ENCODE measurements at places on chromosomes 16 and 17. TPM values are rescaled to one million over a fixed set of nuclear protein-coding genes. Genes with fewer than 3 reads are reported as not detected.

DNA sequence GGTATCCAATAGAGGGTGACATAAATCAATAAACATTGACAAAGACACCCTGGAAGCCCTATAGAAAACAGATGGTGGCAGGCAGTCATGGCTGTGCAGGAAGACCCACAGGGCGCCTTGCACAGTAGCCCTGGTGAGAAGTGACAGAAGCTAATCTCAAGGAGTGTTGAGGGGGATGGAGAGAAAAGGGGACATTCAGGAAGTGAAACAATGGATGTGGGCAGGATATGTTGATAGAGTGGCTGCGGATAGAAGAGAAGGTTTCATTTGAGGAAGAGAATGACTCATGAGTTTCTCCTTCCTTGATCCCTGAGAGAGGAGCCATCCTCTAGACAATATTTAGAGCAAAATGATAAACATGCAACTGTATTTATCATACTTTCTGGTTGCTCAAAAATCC, 468.8 kb upstream of the HSBP1 start:
- no peak for DNase-seq

- no peak for DNase-seq
Measured at GRCh38 chr16:52251495-52251894, 295.4 kb downstream of the TOX3 start.

DNA sequence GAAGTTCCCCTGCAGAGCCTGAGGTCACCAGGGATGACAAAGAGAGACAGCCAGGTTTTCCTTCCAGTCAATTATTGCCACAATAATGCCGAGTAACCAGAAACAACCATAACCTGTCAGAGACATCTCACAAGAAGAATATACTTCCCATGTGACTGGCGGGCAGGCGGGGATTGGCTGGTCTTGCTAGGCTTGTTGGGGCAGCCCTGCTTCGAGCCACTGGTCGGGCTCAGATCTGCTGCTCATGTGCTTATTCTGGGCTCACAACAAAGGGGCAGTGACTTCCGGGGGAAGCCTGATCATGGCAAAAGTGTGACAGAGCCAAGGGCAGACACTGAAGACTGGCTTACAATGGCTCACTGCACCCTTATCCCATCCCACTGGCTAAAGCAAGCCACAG, 48.1 kb upstream of the IRX6 start:
- no peak for DNase-seq

- DNase-seq, result no peak
Measured at GRCh38 chr17:80861892-80862291, 129.7 kb upstream of the CHMP6 start.

DNA sequence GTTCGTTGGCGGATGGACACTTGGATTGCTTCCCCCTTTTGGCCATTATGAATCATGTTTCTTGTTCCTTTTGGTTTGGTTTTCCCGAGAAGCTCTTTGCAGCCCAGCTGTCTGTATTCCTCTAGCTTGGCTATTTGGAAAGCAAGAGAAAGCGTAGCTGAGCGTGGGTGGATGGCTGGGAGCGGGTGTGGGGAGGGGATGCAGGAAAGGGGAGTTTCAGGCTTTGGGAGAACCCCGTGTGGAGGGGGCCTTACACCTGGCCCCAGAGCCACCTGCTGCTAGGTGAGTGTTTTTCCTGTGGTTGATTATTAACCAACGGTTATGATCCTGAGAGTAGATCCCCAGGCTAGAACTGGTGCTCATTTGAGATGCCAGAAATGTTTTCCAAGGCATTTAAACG, 103.7 kb downstream of the RAP1GAP2 start:
- peak; percentile 23 for DNase-seq

DNA sequence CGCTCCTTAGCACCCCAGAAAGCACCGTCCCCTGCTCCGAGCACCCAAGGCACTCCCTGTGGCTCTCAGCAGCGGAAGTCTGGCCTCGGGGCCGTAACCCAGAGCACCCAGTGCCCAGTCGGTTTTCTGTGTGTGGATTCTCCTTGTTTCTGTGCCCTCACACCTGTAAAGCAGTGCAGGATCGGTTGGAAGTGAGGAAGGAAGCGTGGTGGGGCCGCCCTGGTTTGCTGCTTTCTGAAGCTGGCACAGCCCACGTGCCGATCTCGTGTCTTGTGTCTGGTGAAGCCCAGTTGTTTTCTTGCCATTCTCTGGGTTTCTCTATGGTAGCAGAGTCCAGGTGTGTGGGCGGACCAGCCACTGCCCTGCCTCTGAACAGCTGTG, 3.7 kb downstream of the ACSF3 start:
- DNase-seq, result no peak

GRCh38 chr17:8019166-8019565, 16.8 kb downstream of the GUCY2D start:
- DNase-seq, result no peak

DNA sequence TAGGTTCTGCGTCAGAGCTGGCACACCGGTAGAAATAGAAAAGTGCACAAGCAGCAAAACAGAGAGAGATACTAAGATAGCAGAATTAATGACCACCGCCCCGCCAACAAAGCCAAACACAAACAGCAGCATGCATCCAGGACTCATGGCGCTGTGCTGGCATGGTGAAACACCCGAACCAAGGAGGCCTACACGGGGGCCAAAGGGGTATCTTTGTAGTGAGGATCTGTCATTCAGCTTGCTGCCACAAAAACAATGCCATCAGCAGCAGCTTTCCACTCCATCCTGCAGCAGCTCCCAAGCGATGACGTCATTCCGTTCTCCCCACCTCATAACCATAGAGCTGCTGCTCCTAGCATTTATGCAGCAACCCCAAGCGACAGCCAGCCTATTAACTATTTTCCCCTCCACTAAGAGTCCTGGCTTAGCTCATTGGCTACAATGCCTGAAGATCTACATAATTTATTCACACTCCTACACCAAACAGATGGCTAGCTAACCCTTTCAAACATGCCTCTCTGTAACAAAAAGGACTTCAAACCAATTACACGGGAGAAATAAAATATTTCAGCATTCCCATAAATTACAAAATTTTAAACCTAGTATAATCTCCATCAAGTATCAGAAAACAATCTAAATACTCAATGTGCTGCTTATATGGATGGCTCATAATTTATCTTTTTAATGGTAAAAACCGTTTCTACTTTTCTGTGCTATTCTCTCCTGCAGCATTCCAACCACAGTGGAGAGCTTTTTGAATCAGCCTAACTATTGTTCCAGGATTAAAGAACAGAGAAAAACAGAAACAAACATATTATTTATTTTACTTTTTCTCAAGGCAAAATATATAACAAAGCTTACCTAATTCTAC, 73.9 kb downstream of the SPAG9 start:
- DNase-seq, result peak; percentile 52

DNA sequence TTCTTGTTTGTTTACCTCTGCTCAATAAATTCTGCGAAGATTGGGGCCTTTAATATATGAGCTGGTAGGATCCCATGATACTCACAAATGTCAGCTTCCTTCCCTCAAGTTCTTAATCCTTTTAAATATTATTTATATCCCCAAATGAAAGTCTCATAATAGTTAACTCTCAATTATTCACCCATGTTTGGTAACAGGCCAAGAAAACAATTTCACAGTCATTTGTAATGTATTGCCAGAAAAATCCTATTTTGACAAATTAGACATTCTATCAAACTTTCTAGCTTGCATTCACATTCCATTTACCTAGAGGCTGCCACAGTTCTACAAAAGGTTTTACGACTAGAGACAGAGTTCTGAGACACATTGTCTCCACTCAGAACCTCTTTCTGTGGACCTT, 441.2 kb downstream of the UTP18 start:
- DNase-seq, result no peak

GRCh38 chr17:79054200-79054960, 20.2 kb upstream of the ENGASE start:
- DNase-seq, result no peak

DNA sequence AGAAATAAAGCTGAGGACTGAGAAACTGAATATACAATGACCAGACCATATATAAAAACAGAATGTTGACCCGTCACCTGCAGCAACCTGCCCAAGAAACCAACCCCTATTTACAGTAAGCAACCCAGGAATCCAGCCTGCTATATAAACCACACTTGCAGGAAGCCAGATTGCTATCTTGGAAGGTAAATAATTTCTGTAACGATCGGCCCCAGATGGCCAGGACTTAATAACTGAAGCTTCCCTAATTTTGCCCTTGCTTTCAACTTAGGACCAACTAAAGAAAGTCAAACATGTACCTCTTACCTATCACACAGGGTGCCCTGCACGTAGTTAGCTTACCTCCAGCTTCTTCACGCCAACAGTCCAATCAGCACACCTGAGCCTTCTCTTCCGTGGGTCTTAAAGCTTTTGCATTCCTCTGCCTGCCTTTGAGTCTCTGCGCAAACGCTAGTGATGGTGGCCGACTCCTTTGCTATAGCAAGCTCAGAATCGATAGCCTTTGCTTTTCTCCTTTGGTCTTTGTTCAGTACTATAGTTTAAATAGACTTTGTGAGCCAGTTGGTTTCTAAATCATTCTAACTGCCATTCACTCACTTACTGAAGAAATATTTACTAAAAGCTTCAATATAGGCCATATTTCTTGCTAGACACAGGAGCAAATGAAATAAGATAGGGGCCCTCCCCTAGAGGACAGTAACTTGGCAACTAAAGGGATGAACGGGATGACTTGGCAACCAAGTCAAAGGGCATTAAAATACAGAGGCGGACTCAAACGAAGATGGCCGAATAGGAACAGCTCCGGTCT, 31.3 kb downstream of the MPHOSPH6 start:
- DNase-seq, result no peak

The SLC5A10 gene
- not detected for total RNA-seq

The AATK gene
- 12.2 TPM for total RNA-seq

The PPL gene
- 62.7 TPM for total RNA-seq

The TBC1D3I gene
- total RNA-seq, result 1.9 TPM

The ATP2A1 gene
- total RNA-seq, result 2.7 TPM

The GPR142 gene
- total RNA-seq, result 6.6 TPM

The CDH1 gene
- 545 TPM for total RNA-seq

Data from progenitor cell of endocrine pancreas (in vitro differentiated cells).